ENCODE measurements at places on chromosomes 13 and 19.
A peak's percentile ranks its signal among the peaks of the same experiment; 100 is the strongest.

DNA sequence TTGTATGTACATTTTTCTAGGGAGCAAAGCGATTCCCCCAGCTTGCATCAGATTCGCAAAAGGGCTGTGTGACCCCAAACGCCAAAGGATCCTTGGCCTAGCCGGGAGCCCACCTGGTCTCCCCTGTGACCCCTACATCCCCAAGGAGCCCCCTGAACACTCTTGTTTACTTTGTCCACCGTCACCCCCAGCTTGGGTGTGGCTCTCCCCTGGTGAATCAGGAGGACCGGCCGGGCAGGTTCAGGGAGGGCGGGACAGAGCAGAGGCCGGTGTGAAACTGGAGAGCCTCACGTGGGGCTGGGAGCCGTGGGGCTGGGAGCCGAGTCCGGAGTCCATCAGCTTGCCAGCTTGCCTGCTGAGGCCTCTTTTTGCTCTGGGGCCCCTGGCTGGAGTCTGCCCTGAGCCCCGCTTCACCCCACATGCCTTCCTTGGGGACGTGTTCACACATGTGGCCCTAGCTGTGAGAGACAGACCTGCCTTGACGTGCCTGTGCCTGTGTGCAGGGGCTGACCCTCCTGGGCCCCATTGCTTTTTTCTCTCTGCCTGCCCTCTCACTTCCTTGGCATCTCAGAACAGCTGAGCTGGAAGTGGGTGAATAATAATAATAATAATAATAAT, 2.0 kb downstream of the ITPKC start:
- DNase-seq, result no peak

- no peak for DNase-seq
These were observed 420.4 kb upstream of the GPC6 start for GRCh38 chr13:92806215-92806614.

DNA sequence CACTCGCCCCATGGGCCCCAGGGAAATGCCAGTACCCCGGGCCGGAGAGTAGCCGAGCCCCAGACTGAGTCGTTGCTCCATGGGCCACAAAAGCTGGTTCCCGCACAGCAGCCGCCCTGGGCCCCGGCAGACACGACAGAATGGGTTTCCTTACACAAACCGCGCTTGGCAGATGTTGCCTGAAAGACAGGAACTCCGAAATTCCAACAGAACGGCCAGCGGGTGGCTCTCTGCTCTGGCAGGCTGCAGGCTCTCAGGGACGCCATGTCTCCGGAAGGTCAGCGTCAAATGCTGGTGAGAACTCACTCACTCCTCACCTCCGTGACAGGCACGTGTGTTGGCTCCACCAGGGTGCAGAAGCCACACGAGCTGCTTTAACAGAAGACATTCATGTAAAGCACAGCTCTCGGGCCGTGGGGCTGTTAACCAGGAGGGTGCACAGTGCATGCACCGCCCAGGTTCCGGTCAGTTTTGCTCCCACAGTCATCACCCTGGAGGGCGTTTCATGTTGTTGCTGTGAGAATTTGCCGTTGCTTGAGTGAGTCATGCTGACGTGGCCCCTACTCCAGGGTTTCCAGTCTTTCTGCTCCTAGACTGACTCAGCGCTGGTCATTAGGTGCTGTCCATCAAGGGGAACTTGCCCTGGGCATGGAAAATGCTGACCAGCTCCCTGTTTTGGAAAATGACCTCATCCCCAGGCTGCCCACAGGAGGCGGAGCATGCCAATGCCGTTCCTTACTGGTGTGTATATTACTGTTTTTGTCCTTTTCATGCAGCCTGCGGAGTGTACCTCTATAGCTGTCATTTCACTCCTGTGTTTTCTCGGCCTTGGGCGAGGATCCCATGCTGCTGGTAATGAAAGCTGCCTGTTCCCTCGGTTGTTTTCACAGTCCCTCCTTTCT, 44.8 kb downstream of the ANKRD10 start:
- DNase-seq, result peak; percentile 2

- DNase-seq, result no peak
These were observed 79.4 kb downstream of the FOXO1 start for GRCh38 chr13:40586886-40587565.

- no peak for DNase-seq
These were observed 19.9 kb downstream of the ZNF574 start for GRCh38 chr19:42095814-42096230.

- DNase-seq, result no peak
These were observed 39.3 kb upstream of the IGFL1 start for GRCh38 chr19:46189971-46190888.

GRCh38 chr19:38255383-38256014, 675 bp downstream of the PPP1R14A start:
- DNase-seq, result no peak

DNA sequence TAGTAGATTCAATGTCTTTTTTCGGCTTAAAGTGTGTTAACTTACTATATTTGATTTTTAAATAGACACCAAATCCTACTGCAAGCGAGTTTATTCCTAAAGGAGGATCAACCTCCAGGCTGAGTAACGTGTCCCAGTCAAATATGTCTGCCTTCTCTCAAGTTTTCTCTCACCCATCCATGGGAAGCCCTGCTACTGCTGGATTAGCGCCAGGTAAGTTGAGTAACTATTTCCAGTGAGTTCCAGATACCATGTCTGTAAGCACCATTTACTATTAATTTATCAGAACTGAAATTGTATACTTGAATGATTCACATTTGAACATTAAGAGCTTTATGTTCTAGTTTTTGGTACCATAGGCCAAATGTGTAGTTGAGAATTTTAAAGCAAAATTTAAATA, 81.8 kb downstream of the PAN3 start:
- DNase-seq, result no peak

GRCh38 chr19:17790059-17790780, 4.7 kb upstream of the B3GNT3 start:
- DNase-seq, result no peak
